ENCODE measurements at places on chromosomes 6 and 20. TPM values are rescaled to one million over a fixed set of nuclear protein-coding genes. Genes with fewer than 3 reads are reported as not detected.

- H3K4me3 ChIP-seq = no peak overlapping the region
- no peaks in the 10 kb centered on the region for H3K36me3 ChIP-seq
- H3K27me3 ChIP-seq = no peaks in the 10 kb centered on the region
- no peak overlapping the region for H3K27ac ChIP-seq
These were observed 45.2 kb downstream of the HDGFL1 start for GRCh38 chr6:22614547-22614946.

GRCh38 chr20:23232679-23233308, 117.8 kb upstream of the NXT1 start:
- H3K27ac ChIP-seq = no peak overlapping the region
- no peaks in the 10 kb centered on the region for H3K27me3 ChIP-seq
- no peak for DNase-seq
- no peaks in the 10 kb centered on the region for H3K36me3 ChIP-seq

LBP gene
- not detected for total RNA-seq

DNA sequence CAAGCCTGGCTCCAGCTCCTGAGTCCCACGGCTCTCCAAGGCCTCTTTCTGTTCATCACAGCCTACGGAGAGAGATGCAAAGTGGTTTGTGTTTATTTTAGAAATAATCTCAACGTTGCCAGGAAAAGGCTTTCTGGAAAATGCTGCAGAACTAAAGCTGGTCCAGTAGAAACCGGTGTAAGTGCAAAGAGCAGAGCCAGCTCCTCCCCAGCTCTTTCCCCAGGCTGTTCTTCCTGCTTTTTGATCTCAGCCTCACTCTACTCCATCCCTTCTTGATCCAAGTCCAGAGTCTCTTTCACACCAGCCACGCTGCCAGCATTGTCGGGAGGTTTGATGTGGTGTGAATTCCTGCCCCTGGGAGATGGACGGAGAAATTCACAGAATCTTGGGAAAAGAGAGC, 69.8 kb downstream of the TMEM170B start:
- H3K4me3 ChIP-seq = no peak overlapping the region
- H3K27ac ChIP-seq = no peak overlapping the region
- H3K27me3 ChIP-seq = peaks cover 13% of the 10 kb centered on the region
- no peaks in the 10 kb centered on the region for H3K36me3 ChIP-seq
- no peak for DNase-seq

DNA sequence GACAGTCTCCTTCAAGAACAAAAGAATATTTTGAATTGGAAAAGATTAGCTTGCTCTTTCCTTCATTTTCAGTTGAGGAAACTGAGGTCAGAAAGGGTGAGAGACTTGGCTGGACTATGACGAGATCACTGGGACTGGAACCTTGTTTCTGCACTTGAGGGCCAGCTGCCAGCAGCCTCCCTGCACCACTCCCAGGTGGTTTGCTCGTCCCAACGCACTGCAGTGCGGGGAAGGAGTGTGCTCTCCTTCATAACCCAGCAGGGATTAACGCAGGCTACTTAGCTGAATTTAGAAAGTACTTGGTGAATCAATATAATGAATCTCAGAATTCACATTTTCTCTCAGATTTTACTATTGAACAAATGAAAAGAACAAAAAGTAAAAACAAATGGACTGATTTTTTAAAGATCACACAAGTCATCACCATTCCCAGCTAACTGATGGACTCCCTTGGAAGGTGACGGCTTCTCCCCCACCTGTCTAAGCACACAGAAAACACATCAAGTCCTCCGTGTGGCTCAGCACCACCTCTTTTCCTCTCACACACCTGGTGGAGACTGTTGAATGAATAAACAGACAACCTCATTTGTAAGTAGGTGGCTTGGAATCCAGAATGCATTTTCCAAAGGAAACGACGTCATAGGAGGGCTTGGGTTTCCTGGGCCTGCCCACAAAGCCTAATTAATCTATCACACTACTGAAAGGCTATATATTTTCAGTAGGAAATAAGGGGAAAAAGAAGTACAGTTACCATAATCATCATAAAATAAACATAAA, 121.0 kb downstream of the QRSL1 start:
- H3K4me1 ChIP-seq = no peaks in the 10 kb centered on the region
- peaks cover 25% of the 10 kb centered on the region for H3K27me3 ChIP-seq
- H3K4me3 ChIP-seq = no peak overlapping the region
- DNase-seq = no peak
- H3K36me3 ChIP-seq = no peaks in the 10 kb centered on the region

TCP11 gene
- total RNA-seq = not detected

THEMIS gene
- total RNA-seq = 10.2 TPM

SNAI1 gene
- total RNA-seq = 1.3 TPM

GRCh38 chr6:132675002-132675401, 16.0 kb upstream of the TAAR1 start:
- no peak overlapping the region for H3K4me3 ChIP-seq
- peaks cover 8% of the 10 kb centered on the region for H3K27me3 ChIP-seq
- no peak for DNase-seq

All from activated T-helper 2 cell treated with anti-CD3 and anti-CD28 coated beads, Interferon-gamma antibody, Interleukin-2, Interleukin-4, amounts not matched to agents 10 μg/mL and 5 μg/mL and 100 μg/mL, durations not matched to agents 14 hours and 24 hours and 36 hours (primary cell).